COLO829 (cell line): ENCODE measurements at places on chromosomes 2 and 18.

DNA sequence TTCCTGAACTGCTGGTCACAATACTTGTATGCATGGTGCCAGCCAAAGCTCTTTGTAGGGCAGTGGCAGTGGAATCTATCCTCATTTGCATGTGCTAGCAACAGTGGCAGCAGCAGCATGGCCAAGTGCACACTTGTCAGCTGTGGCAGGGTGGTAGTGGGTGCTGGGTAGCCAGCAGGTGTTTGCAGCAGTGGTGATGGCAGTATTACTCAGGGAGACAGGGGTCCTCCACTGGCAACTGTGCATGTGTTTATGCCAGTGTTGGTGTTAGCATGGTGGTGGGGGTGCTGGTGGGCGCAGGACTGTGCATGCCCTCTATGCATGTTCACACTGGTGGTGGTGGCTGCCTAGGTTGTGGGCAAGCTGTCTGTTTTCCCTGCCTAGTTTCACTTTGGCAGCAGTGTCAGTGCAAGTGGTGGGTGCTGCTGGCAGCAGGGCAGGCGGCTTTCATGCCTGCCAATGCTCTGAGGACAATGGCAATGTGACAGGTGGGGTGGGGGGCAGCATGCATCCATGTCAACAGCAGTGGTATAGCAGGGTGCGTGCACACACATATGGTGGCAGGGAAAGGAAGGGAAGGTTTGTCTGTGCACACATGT lies 41.2 kb downstream of the GALNT13 start:
- no peak for DNase-seq

GRCh38 chr2:118830118-118830517 lies 17.3 kb downstream of the EN1 start:
- DNase-seq, result no peak

- no peak for DNase-seq
Measured at GRCh38 chr2:11862049-11862448, 115.6 kb downstream of the LPIN1 start.

DNA sequence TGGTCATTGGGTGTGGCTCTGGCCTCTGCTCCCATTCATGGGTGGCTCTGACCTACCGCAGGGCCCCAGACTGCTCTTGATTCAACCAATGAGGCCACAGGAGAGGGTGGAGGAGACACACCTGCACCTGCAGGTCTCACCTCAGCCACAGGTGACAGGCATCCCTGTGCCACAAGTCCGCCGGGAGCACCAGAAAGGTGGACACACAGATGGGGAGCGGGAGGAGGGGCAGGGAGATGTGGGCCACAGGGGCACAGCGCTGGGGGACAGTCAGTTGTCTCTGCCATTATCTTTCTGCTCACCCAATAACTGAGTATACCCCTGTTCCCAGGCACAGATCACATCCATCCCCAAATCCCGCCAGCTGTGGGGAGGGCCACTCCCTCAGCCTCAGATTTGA lies 189.1 kb upstream of the SALL3 start:
- DNase-seq, result no peak

DNA sequence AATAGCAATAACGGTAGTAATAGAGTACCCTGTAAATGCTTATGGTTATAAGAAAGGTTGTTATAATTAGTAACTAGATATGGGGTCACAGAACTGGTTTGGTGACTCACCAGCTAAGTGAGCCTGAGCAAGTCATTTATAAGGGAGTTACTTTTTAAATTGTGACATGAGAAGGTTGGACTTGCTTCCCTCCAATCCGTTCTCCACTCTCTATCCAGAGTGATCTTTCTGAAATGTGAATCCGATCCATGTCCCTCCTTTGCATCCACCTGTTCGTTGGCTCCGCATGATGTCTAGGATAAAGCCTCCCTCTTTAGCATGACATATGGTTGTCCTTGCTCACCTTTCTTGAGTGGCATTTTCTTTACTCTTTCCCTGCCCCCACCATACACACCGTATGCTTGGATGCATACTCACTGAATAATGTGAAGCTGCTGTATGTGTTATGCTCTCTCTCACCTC lies 83.1 kb downstream of the CDC42EP3 start:
- no peak for DNase-seq

DNA sequence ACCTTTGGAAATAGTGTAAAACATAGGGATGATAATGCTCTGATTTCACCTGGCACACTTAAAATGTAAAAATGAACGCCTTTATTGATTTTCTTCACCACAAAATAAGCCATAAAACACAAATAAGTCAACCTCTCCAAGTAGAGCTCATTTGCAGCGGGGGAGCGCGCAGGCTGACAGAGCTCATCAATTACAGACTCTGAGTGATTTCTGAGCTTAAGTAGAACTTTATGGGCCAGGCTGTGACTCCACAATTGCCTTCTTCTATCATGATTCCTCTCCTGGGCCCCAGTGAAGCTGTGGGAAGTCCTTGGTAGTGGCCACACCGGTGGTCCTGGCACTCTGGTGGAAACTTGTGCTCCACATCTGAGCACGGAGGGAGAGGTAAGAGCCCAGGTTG lies 789.0 kb upstream of the RAB6C start:
- no peak for DNase-seq

DNA sequence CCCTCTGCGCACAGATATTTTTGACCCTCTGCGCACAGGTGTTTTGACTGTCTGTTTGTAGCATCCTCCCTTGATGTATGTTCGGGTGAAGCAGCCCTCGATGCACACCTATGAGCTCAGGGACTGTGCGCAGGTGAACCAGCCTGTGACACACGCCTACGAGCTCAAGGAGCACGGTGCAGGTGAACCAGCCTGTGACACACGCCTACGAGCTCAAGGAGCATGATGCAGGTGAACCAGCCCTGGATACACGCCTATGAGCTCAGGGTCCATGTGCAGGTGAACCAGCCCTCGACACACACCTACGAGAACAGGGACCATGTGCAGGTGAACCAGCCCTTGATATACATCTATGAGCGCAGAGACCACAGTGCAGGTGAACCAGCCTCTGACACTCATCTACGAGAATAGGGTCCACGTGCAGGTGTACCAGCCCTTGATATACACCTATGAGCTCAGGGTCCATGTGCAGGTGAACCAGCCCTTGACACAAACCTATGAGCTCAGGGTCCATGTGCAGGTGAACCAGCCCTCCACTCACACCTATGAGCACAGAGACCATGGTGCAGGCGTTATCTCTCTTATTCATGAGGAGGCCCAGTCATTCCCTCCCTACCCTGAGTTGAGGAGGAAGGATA lies 33.9 kb downstream of the SH3BP4 start:
- DNase-seq, result no peak
